Central memory CD8-positive, alpha-beta T cell (primary cell): ENCODE measurements at places on chromosomes 11 and 22.

DNA sequence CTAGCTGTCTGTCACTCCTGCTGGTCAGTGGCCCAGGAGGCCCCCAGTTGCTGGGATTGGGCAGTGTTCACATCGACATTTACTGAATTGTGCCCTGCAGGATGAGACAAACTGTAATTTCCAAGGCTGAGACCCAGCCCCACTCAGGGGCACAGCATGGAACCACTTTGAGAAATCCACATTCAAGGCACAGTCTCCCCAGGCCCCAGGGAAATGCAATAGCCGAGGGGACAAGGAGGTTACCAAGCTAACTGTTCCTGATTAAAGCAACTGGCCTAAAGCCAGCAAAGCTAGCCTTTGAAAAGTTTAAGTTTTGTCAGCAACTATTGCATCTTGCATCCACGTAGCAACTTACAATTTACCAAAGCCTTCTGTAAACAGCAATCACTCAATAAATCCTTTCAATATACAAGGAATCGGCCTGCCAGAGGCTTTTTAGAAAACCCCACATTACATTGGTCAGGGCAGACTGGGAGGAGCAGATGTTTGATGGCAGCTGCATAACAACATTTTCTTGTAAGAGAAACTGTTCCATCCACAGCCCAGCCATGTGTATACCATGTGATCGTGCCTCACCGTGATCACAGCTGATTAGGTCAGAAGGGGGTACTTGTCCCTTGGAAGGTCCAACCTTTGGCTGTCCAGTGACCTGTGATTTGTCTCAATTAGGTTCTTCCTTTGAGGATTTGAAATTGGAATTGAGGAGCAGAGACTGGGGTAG, 103.9 kb downstream of the TENM4 start:
- DNase-seq: no peak

- DNase-seq: no peak
These were observed 5.2 kb downstream of the TMEM126A start for GRCh38 chr11:85652786-85653447.

DNA sequence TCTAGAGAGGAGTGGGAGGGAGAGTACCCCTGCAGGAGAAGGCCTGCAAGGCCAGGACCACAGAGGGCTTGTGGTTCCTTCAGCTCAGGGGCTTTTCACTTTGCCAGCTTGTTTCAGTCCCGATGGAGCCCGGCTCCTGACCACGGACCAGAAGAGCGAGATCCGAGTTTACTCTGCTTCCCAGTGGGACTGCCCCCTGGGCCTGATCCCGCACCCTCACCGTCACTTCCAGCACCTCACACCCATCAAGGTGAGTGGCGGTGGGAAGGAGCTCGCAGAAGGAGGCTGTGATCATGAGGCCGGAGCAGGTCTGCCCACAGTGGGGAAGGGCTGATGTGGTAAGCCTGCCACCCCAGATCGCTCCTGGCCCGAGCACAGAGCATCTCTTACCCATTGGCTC, 13.5 kb downstream of the ACP2 start:
- DNase-seq: no peak

DNA sequence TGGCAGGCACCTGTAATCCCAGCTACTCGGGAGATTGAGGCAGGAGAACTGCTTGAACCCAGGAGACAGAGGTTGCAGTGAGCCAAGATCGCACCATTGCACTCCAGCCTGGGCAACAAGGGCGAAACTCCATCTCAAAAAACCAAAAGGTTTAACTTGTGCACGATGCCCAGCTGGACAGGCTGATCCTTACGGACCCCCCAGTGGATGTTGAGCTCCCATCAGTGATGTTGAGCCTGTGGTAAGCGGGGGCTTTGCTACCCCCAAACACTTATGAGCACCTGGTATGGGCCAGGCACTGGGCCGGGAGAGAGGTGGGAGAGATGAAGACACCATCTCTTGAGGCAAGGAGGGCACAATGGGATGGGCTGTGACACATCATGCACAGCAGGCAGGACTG, 7.4 kb upstream of the SERPIND1 start:
- no peak for DNase-seq
